ENCODE measurements at places on chromosomes 3 and 15.
A peak's percentile ranks its signal among the peaks of the same experiment; 100 is the strongest.

GRCh38 chr3:20909511-20909910 lies 723.5 kb upstream of the SGO1 start:
- DNase-seq: no peak

DNA sequence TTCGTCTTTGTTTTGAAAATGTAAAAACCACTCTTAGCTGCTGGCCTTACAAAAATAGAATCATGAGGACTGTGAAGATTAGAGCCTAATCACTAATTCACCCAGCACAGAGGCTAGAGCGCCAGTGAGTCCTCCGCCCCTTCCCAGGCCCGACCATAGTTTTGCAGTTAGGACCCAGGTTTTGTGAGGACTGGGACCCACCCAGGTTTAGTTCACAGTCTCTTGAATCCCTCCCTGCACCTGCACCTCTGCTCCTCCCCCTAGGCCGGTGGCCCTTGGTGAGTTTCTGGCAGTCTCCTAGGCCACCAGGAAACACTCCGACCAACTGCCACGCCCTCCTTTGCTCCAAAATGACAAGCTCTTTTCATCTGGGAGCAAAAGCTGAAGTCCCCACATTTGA lies 136.0 kb upstream of the CCDC54 start:
- peak; percentile 27 for DNase-seq

DNA sequence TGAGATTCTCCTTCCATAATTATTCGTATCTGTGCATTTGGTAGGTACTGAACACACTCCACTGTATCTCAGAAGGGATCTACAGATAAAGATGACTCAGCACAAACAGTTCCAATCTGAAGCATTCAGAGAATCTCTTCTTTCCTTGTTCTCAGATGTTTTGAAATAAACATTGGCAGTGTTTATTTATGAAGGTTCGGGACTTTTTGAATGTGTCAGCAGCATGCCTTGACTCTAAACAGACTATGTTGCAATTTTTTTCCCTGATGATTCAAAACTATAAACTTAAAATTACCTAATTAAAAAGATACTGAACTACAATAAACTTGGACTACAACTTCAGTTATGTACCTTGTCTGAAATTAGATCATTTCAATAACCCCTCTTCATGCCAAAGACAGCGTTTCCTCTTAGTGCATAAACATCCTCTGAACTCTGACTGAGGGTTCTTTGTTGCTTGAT lies 612.9 kb upstream of the TBL1XR1 start:
- peak; percentile 77 for DNase-seq

DNA sequence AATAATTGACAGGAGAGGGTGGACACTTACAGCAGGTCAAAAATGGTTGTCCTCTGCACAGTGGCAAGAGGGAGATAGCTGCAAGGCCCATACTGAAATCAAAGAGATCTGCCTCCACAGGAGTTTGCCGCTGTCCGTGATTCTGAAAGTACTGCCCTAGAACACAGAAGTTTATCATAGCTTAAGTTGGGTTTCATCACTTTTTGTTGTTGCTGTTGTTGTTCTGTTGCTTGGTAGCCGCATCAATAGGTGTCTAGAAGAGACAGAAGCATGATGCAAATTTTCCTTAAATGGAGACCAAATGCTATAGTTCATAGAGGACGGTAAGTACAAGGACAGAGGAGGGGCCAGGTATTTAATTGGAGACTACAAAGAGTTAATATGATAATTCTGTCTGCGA lies 120.0 kb upstream of the MRPL3 start:
- DNase-seq: no peak

GRCh38 chr3:27335571-27335970 lies 33.6 kb downstream of the NEK10 start:
- no peak for DNase-seq
